Activated CD4-positive, alpha-beta T cell treated with anti-CD3 and anti-CD28 coated beads for 36 hours (primary cell): ENCODE measurements at places on chromosomes 4 and X.

DNA sequence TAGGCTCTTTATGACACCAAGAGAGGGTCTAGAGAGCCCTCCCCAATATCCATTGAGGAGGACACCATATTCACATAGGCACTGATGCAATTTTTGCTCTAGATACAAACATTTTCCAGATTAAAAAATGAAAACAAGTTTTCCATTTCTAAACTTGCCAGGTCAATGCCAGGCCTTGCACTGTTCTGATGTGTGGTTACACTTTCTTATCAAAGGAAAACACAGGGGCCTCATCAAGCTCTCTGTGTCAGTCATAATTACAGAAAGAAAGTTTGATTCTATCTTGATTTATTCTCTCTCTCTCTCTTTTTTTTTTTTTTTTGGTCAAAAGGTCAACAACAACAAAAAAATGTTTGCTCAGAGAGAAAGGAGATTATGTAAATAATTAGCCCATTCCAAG is 80.2 kb upstream of the ACSL4 start:
- no peak for DNase-seq

- no peak for DNase-seq
Observed at GRCh38 chr4:176185051-176185450, 10.3 kb downstream of the SPATA4 start.

GRCh38 chr4:62193761-62194160 is 993.6 kb downstream of the ADGRL3 start:
- DNase-seq: no peak

GRCh38 chr4:95214408-95214807 is 334.4 kb downstream of the UNC5C start:
- DNase-seq: no peak

- peak; percentile 89 for DNase-seq
Observed at GRCh38 chr4:2935762-2936743, 27.2 kb downstream of the NOP14 start.

GRCh38 chr4:137278431-137278830 is 253.9 kb downstream of the PCDH18 start:
- DNase-seq: no peak

- DNase-seq: no peak
Observed at GRCh38 chr4:52864793-52865192, 2.7 kb downstream of the RASL11B start.

- DNase-seq: no peak
Observed at GRCh38 chrX:68841251-68842049, 12.6 kb downstream of the EFNB1 start.

- DNase-seq: peak; percentile 48
Observed at GRCh38 chr4:27684610-27685011, 824.0 kb downstream of the STIM2 start.

- peak; percentile 4 for DNase-seq
Observed at GRCh38 chr4:109207061-109207460, 95.4 kb downstream of the COL25A1 start.

- DNase-seq: no peak
Observed at GRCh38 chr4:1090036-1090435, 23.3 kb downstream of the RNF212 start.

DNA sequence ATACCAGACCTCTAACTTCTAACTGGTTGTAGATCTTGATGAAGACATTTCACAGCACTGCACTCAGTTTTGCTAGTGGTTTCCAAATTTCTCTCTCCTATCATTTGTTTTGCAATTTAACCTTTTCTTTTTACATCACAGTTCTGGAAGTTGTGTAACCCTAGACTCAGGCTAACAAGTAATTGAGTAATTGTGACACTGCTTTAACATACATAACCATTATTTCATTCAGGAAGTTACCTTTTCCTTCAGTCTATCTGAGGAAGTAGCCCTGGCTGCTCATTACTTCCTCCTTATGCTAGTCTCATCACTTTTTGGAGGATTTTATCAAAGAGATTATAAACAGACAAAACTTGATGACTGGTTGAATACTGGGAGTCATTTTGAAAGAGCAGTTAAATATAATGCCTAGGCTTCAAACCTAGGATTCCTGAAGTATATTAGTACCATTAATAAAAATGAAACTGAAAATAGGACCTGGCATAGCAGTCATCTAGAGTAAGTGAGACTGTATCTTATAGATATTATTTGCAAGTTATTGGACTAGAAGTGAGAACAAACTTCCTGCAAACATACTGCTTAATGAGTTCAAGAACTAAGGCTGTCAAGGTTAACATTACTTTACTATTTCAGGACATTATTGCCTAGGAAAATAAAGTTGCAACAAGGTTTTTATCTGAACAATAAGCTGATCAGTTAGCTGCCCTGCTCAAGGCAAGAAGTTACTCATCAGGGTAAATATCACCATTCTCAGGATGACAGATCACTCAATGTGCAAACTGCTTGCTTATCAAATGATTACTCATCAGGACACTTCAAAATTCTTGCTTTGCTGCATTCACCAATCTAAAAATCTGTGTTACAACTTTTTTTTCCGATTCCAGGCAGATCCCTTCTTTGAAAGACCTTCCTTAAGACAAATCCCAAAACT is 25.6 kb upstream of the TEX13C start:
- no peak for DNase-seq

GRCh38 chr4:114087596-114088230 is 108.3 kb upstream of the ARSJ start:
- no peak for DNase-seq

GRCh38 chrX:105753411-105753810 is 68.9 kb upstream of the NRK start:
- no peak for DNase-seq

DNA sequence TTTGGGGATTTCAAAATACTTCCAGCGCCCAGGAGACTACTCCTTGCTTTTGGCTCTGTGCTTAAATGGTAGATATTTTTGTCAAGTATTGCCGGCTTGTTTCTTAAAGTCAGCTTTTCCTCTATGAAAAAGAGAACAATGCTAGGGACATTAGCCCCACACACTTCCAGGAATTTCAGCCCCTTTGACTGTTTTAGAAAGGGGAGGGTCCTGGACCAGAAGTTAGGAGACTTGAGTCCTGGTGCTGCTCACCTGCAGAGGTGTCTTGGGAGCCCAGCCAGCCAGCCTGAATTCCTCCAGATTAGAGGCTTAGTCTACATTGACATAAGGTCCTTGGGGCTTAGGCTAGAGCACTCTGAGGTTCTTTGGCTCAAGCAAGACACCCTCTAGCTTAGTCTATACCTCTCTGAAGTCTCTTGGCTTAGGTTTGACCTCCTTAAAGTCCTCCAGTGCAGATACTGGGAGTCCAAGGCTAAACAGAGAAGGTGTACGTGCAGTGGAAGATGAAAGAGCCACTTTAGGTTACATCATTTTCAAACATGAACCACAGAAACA is 1.6 kb upstream of the SETD7 start:
- DNase-seq: peak; percentile 24

DNA sequence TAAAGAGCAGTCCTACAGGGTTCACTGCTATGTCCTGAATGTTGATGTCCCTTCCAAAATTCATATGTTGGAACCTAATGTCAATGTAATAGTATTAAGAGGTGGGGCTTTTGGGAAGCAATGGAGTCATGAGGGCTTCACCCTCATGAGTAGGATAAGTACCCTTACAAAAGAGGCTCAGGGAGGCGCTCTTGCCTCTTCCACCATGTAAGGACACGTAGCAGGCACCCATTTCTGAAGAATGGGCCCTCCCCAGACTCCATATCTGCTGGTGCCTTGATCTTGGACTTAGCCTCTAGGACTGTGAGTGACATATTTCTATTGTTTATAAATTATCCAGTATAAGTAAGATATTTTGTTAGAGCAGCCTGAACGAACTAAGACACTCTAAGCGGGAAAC is 15.8 kb downstream of the MED28 start:
- DNase-seq: no peak

- no peak for DNase-seq
Observed at GRCh38 chr4:34362654-34363053, 1881.7 kb downstream of the ARAP2 start.

- DNase-seq: no peak
Observed at GRCh38 chrX:106707771-106708454, 18.6 kb upstream of the RNF128 start.

DNA sequence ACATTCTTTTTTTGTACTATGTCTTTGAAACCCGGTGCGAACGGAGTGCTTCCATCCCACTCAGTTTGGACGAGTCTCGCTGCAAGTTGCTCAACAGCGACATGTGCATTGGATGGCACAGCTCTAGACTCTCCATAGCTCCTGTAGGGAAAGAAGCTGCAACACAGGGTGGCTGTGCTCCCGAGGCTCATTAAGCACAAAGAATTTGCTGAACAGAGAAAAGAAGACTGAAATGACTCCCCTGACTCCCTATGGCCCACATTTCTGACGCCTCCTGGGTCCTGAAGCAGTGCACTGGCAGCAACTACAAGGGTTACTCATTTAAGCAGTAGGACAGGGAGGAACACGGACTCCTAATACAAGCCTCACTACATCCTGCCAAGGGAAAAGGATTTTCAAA is 127.4 kb downstream of the SH3RF1 start:
- DNase-seq: no peak

- DNase-seq: no peak
Observed at GRCh38 chrX:120299928-120300327, 11.3 kb downstream of the TMEM255A start.

DNA sequence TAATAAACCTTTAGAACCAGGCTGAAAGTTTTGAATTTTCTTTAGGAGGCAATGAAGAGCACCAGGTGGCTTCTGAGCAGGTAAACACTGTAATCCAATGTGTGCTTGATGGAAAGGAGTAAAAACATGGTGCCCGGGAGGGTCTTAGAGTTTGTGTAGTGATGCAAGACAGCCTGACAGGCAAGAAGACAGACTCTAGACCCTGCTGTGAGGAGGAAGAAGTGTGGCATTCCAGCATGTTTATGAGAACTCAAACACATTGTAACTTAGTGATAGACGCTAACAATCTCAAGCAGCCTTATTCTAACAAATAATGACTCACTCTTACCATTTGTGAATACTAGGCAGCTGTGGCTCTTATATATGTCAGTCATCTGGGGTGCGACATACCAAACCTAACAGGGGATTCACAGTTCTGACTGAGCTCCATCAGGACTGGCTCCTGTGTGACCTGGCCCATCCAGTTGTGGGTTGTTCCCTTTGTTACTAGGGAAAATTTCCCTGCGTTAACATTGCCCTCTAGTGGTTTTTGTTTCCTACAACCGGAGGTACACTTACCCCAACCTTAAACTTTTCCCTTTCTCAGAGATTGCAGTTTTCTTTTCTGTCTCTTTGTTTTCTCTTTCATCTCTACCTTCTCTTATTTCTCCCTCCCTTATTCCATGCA is 53.8 kb downstream of the VSIG4 start:
- DNase-seq: peak; percentile 65

GRCh38 chr4:122621016-122621507 is at the start of gene IL21:
Gene IL21, minus strand, starts transcription at chr4:122621066. Its CDS starts 55 bp downstream, at chr4:122621011.
- DNase-seq: peak; percentile 46

GRCh38 chr4:51830156-51830720 is 12.7 kb upstream of the DCUN1D4 start:
- DNase-seq: no peak

- no peak for DNase-seq
Observed at GRCh38 chr4:153038623-153039311, 102.6 kb downstream of the FHDC1 start.

DNA sequence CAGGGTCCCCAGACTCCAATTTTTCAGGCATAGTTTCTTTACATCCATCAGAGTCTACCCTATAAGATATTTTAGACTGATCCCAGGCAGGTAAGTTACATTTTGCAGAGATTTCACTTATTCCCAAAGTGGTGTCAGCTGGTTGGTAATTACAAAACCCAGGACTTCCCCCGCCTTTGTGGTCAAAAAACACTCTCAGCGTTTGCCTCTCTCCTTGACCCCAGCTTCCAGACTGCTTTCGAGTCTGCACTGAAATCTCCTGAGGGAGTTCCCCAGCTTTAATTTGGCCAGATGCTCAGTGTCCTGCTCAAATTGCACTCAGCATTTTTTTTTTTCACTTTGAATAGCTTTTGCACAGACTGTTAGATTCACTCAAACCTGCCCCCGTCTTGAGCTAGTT is 11.2 kb upstream of the AMOT start:
- no peak for DNase-seq

DNA sequence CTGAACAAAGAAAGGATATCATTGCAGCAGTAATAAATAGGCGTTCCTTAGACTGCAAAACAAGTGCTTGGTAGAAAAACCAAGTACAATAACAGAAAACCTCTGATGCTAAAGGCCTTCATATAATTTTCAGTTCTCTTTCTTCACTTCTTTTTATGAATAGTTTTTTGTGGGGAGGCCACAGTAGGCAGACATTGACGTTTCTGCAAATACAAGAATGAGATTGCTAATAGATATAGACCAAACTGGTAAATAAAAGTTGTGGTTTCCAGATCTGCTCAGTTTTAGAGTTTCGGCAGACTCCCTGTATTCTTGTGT is 57.0 kb upstream of the RAP1GDS1 start:
- no peak for DNase-seq
